ENCODE measurements at places on chromosomes 5 and 9. TPM values are rescaled to one million over a fixed set of nuclear protein-coding genes. Genes with fewer than 3 reads are reported as not detected.

- peaks cover 20% of the 10 kb centered on the region for H3K27me3 ChIP-seq
- H3K27ac ChIP-seq: no peak overlapping the region
- H3K36me3 ChIP-seq: no peaks in the 10 kb centered on the region
- H3K4me1 ChIP-seq: no peaks in the 10 kb centered on the region
- DNase-seq: peak; percentile 59
These were observed 69.4 kb downstream of the MSX2 start for GRCh38 chr5:174793684-174794328.

- H3K27ac ChIP-seq: peak overlapping the region; percentile 97
- H3K27me3 ChIP-seq: no peaks in the 10 kb centered on the region
- H3K36me3 ChIP-seq: no peaks in the 10 kb centered on the region
- peak overlapping the region; percentile 96 for H3K4me3 ChIP-seq
These were observed 400 bp downstream of the KDM4C start for GRCh38 chr9:6758248-6758497.

DNA sequence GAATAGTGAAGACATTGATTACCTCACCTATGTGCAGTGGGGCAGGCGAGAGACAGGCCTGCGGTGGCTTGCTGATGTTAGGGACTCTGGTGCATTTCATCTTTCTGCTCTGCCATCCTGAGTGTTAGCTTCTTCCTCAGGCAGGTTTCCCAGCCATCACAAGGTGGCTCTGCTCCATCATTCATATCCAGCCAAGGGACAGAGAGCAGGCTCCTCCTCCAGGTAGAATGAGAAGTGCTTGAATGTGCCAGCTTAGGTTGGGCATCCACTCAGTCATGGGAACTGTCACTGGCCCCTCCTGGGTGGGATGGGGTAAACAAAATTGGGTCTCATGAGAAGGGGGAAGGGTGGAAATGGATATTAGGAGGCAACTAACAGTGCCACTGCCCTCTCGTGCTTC, 24.8 kb downstream of the GPR107 start:
- no peak for DNase-seq
- no peak overlapping the region for H3K4me3 ChIP-seq
- H3K36me3 ChIP-seq: peaks cover 83% of the 10 kb centered on the region
- no peaks in the 10 kb centered on the region for H3K27me3 ChIP-seq

- no peak overlapping the region for H3K27ac ChIP-seq
- H3K36me3 ChIP-seq: peaks cover 23% of the 10 kb centered on the region
- DNase-seq: no peak
- no peaks in the 10 kb centered on the region for H3K27me3 ChIP-seq
These were observed 134.4 kb downstream of the ERCC6L2 start for GRCh38 chr9:96009690-96010472.

DNA sequence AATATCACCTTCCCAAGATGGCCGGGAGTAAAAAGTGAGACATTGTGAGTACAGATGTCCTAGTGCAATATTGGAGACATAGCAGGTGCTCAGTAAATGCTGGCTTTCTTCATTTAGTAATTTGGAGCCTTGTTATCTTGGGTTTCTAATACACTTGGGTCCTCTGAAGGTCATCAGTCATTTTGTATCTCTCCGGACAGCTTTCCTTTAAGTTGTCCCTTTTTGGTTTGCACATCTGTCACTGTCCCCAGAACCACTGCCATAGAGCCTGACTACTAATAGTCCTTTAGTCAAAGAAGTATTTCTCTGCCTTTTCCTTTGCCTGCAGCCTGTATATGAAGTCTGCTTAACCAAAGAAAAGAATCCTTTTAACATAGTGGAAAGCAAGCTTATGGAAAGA, 7.8 kb upstream of the ANGPTL2 start:
- H3K27ac ChIP-seq: no peak overlapping the region
- H3K36me3 ChIP-seq: no peaks in the 10 kb centered on the region
- no peak for DNase-seq
- H3K4me3 ChIP-seq: no peak overlapping the region

DNA sequence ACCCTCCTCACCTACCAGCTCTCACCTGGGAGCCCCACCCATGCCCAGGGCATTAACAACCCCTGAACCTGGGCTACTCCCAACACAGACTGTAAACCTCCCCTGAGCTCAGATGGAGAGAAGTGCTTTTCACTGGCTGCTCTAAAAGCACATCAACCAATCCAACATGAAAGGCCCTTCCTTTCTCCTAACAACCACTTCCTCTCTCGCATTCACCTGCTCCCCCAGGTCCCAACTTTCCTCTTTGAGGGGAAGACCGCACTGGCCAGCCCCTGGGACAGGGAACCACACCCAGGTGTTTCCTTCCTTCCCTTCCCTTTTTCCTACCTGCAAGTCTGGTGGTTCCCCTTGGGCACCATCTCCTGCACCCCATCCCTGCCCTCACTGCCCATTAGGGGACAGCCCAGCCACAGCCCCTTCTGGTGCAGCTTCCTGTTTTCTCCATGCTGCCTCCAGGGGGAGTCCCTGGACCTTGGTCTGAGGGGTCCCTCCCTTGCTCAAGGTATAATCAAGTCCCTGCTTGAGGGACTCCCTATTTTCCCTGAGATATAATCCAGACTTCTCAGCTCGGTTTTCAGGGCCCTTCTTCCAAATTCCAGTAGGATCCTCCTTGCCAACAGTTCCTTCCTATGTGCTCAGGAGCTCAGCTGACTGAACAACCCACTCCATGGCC, 30.5 kb upstream of the DAB2IP start:
- no peaks in the 10 kb centered on the region for H3K36me3 ChIP-seq
- H3K4me3 ChIP-seq: no peak overlapping the region
- peaks cover 29% of the 10 kb centered on the region for H3K4me1 ChIP-seq
- DNase-seq: no peak
- no peak overlapping the region for H3K27ac ChIP-seq

DNA sequence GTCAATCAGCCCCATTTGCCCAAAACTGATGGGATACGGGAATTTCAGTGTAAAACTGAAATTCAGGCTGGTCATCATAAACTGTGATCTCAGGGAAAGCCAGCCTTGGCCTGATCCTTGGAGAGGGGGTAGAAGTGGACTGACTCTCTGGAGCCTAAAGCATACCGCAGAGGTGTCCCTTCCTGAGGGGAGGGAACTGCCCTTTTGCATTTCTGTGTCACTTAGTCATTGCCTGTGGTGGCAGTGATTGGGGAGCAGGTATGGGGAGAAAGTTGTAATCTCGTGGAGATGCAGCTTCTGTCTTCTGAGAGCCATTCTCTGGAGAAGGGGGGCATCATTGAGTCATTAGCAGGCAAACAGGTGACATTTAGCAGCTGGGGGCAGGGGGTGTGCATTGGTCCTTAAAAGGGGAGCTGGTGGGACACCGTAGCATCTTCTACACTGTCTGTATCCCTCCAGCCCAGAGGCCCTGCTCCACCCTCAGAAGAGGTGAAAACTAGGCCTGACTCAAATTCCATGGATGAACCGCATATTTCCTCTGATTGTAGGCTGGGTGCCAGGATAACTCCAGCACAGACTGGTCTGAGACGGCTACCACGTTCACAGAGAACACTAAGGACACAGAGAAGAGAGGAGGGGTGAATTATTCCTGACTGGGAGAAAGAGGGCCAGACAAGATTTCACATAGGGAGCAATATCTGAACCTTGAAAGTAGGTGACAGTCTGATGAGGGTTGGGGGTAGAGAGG, 143.3 kb downstream of the SEC61B start:
- peaks cover 8% of the 10 kb centered on the region for H3K27me3 ChIP-seq
- no peak overlapping the region for H3K4me3 ChIP-seq
- no peaks in the 10 kb centered on the region for H3K36me3 ChIP-seq
- no peak for DNase-seq
- no peak overlapping the region for H3K27ac ChIP-seq

Gene PCDHGA8
- 1.5 TPM for total RNA-seq

Gene STXBP1
- total RNA-seq: 88.6 TPM

Gene FOXE1
- total RNA-seq: not detected

Gene CARD9
- 15.0 TPM for total RNA-seq
